ENCODE measurements at places on chromosomes 2 and 18.

DNA sequence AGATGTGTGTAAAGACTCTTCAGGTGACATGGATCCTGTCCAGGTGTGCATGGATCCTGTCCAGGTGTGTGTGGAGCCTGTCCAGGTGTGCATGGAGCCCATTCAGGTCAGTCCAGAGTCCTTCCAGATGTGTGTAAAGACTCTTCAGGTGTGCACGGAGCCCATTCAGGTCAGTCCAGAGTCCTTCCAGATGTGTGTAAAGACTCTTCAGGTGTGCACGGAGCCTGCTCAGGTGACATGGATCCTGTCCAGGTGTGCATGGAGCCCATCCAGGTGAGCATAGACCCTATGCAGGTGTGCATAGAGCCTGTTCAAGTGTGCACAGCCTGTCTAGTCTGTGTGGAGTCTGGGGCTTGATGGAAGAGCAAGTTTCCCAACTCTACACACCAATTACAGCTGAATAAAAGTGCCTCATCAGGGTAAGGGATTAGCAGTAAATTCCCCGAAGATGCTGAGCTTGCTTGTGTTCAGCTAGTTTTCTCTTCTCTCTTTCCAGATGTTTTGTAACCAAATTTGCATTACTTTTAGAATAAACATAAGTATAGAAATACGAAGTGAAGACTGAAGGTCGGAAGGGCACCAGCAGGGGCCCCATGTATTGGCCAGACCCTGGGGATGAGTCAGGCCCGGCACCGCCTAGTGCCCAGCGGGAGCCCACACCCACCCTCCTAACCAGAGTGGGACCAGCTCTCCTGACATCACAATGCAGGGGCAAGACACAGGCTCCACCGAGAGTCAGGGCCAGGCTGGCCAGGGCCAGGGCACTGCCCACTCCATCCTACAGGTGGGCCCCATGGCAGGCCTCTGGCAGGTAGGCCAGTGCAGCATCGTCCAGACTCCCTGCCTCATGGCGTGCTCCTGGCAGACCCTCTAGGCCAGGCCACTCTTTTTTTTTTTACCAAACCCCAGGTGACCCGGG lies 38.6 kb upstream of the GPC1 start:
- no peak for DNase-seq

DNA sequence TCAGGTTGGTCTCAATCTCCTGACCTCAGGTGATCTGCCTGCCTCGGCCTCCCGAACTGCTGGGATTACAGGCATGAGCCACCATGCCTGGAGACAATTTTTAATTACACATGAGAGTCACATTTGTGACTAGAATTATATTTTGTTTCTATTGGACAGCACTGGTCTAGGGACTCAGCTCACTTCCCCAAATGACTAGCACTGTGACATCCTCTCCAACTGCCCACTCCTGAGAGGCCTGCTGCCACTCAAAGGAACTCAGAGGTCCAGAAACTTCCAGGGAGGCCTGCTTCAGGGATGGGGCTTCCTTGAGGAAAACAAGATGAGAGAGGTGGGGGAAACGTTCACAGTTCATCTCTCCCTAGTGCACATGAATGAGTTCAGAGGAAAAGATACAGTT lies 29.5 kb downstream of the TMEM163 start:
- no peak for DNase-seq

DNA sequence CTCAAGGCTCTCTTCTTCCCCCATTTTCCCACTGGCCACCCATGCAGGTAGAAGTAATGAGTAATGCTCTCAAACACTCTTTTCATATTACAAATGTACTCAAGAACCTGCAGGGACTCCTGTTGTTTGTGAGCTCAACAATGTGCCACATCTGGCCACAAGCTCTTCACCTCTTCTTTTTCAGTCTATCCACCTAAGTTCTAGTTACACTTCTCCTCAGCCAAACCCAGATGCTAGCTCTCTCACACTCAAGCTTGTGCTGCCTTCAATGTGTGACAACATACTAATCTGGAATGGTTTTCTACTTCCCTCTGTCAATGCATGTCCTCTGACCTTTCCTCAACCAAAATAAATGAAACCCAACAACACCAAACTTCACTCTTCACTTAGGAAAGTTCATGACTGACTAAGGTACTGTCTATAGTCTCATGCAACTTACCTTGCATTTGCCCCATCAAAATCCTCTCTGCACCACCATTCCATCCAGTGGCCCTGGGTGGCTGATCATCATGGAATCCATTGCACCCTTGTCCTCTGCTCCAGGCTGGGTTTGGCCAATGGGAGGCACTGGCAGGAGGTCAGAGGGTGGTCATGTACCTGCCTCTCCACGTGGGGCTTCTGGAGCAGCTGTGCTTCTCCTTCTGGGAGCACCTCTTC lies 5.3 kb upstream of the IL18R1 start:
- DNase-seq, result no peak

GRCh38 chr18:23585007-23585871 lies 1.1 kb downstream of the NPC1 start:
- no peak for DNase-seq

DNA sequence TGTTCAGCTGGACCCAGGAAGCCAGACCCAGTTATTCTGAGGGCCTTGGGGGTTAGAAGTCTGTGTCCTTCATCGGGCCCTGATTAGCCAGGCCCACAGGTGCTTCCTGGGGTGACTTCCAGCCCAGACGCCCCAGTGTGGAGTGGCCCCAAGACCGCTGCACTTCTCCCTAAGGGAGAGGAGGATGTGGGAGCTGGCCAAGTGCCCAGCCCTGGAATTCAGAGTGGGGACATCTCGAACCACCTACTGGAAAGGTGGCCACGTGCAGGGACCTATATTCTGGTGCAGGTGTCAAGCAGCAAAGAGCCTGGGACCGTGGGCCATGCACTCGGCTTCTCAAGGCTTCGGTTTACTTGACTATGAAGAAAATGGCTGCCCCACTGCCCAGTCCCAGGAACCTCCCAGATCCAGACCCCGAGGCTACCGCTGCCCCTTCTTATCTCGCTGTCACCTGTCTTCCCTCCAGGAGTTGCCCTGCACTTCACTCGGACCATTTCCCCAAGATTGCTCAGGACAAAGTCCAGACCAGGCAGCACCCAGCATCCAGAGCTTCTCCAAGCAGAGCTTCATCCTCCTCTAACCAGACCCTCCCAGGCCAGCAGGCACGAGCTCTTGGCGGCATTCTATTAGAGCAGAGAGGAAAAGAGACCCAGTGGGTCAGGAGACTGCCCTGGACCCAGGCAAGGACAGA lies 142.8 kb upstream of the ID2 start:
- DNase-seq, result no peak

GRCh38 chr2:162234620-162235462 lies 8.4 kb downstream of the FAP start:
- no peak for DNase-seq

DNA sequence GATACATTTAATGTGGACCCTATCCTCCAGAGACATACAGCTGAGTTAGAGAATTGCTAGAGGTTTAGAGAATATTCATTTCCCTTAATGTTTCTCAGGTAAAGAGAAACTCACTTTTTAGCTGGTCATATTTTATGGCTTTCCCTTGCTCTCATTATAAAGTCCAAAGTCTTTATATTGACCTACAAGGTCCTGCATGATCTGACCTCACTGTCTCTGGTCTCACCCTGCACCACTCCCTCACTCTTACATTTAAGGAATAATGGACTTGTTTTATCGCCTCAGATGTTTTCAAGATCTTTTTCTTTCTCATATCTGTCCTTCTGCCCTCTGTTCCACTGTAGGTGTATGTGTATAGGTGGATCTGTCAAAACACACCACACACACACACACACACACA lies 597.3 kb downstream of the PLCL1 start:
- DNase-seq, result no peak

GRCh38 chr2:219230059-219230540 lies 494 bp downstream of the ANKZF1 start:
- DNase-seq, result peak; percentile 49

DNA sequence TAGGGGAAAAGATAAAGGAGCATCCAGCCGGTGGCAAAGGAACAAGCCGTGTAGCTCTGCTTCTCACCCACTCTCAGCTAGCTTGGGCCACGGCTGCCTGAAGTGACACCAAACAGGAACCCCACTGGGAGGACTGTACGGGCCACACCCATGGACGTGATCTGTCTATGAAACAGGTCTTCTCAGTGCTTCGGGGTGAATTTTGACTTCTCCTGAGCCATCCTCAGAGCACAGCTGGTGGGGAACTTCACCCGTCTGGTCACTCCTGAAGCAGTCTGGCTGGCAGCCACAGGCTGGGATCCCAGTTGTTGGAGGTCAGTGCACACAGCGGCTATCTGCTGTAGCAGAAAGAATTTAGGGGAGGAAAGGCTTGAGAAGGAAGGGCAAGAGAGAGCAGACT lies 223.8 kb downstream of the FAM210A start:
- DNase-seq, result no peak

DNA sequence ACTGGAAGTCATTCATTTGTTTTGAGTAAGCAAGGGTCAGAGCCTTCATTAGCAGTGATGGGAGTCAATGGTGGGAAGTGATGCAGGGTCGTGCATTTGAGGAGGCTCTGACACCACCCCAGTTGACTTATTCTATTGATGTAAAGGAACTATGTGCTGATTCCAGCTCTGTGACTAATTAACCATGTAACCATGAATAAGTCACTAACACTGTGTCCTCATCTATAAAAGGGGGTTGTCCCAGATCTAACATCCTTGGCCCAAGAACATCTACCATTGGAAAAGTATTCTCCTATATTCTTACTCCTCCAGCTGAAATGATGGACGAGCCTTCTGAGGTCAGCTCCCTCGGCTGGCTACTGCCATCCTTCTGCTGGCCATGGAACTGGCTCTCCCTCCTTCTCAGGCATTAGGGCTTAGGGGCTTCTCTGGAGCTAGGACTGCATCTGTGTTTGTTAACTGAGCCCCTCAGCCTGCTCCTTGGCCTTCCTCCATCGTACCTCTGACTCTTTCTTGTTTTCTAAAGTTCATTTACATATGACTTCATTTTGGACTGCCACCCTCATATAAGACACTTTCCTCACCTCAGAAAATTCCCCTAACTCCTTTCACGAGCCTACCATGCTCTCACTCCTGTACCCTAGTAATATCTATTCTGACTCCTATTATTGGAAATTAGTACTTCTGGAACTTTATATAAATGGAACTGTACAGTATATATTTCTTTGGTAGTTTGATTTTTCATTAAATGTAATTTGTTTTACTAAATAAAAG lies 115.5 kb downstream of the KCTD1 start:
- DNase-seq, result no peak

DNA sequence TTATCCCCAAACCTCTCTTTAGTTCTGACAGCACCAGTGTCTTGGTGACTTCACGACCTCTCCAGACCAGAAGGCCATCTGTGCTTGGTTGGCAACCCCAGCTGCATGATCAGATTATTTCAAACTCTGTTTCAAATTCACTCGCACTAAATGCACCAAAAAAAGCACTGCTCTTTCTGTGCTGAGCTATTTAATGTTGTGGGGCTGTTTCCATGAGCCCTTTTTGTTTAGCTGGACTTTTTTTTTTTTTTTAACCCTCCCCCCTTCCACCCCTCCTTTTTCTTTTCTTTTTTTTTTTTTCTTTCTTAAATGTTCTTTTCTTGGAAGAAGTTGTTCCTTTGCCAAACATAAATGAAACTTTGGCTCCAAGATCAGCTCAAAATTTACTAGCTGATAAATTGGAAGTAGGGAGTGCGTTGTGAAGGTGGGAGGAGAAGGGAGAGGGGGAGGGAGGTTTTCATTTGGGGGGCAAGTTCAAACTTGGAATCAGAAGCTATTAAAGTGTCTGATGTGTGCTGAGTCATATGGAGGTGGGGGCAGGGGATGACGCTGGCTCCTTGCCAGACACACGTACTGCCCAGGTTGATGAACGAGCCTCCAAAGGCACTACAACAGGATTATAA lies 543.0 kb upstream of the TNP1 start:
- no peak for DNase-seq

DNA sequence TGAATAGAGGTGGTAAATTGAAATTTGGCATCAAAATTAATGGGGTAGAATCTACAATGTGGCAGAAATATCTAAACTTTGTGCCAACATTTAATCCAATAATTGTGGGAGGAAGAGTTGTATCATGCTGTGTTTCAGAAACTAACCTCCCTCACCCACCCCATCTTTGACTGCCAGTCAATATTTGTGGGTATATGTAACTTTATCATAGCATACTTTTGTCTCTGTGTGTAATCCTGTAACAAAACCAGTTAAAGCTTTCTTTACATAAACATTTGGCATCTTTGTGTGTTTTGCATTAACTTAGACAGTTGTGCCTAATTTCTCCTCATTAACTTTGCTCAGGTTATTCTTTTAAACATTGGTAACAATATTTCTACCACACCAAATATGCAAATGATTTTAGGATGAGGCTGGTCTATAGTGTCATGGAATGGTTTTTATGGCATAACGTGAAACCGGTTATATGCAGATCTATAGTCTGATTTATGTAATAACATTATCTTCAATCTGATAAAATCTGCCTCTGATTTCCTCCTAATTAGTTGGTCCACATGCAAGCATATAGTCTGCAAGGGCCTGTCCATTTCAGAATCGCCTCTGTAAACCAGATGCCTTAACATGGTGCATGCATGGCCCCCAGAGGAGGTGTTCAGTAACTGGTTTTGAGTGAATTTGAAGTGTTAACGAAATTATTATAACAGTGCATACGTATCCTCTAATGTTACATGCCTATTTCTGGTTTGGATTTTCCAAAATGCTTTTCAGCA lies 84.3 kb downstream of the ACSL3 start:
- DNase-seq, result no peak

DNA sequence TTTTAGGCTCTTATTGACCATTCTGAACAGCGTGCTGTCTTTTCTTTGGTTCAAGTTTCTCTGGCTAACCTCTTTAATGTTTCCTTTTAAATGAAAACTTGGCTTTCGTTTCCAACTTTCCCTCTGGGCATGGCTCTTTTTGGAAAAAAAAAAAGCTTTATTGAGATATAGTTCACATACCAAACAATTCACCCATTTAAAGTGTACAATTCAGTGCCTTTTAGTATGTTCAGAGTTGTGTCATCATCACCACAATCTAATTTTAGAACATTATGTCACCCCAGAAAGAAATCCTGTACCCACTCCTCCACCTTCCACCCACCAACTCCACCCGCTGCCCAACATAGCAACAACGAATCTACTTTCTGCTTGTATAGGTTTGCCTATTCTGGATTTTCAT lies 322.4 kb downstream of the ADCYAP1 start:
- no peak for DNase-seq

- no peak for DNase-seq
Observed at GRCh38 chr2:55876429-55877086, 47.0 kb downstream of the EFEMP1 start.

GRCh38 chr2:45011621-45012602 lies 2.7 kb upstream of the SIX2 start:
- no peak for DNase-seq

DNA sequence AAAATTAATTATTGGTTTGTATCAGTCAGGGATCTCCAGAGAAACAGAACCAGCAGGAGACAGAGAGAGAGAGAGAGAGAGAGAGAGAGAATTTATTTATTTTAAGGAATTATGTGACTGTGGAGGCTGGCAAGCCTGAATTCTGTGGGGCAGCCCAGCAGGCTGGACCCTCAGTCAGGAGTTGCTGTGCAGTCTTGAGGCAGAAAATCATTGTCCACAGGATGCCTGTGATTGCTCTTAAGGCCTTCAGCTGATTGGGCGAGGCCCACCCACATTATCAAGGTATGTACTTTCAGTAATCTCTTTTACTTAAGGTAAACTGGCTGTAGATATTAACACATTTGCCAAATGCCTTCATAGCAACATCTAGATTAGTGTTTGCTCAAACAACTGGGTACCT lies 155.3 kb downstream of the SEPTIN10 start:
- no peak for DNase-seq

Measured in stimulated activated CD4-positive, alpha-beta T cell treated with anti-CD3 and anti-CD28 coated beads, Interleukin-4, amount 100 ng/mL, for 1 hour (primary cell).